Right atrium auricular region (tissue), 2 donors: ENCODE measurements at places on chromosomes 4 and X.

DNA sequence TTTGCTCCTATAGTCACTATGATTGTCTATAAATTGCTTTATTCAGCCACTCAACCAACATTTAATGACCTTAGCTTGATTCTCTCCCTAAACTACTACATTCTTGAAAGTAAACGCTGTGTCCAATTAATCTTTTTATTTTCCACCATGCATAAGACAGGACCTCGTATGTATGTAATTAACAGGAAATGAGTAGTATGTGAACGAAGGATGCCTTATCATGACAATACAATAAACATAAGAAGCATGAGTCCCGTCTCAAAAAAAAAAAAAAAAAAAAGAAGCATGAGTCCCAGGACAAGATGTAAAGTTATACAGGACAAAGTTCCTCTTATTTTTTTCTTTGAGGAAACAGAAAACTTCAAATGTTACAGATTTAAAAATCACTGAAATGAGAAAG lies 92.5 kb downstream of the PPP3CA start:
- DNase-seq, result no peak

DNA sequence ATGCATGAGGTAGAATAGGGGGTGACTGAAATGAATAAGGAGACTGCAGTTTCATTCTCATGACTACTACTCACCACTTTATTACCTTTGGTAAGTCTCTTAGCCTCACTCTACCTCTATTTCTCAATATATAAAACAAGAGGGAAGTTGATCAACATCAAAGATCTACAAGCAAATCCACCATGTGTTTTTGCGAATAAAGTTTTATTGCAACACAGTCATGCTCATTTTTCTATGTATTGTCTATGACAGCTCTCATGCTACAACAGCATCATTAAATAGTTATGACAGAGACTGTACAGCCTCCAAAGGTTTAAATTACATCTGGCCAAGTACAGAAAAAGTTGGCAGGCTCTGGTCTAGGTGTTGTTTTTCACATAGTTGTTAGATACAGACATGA lies 72.6 kb upstream of the CPEB2 start:
- DNase-seq, result no peak

GRCh38 chr4:14345356-14345775 lies 656.9 kb upstream of the CPEB2 start:
- DNase-seq, result no peak

GRCh38 chr4:169986369-169986768 lies 39.8 kb downstream of the MFAP3L start:
- DNase-seq, result no peak

DNA sequence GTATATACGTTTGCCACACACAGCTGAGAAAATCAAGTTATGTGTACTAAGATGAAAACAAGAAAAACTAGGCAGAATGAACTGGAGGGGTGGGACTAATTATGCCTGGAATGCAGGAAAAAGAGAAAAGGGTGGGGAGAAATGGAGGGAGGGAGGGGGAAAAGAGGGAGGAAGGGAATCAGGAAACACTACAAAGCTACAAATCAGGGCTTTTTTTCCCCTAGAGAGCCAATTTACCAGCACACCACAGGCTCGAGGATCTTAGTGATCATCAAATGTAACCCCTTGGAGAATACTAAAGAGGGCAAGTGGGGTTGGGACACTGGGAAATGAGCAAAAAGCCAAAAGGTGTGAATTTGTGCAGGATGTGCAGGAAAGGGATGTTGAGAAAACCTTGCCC lies 451.9 kb downstream of the SMARCA1 start:
- no peak for DNase-seq

GRCh38 chrX:30888526-30889146 lies 418 bp downstream of the TAB3 start:
- no peak for DNase-seq

DNA sequence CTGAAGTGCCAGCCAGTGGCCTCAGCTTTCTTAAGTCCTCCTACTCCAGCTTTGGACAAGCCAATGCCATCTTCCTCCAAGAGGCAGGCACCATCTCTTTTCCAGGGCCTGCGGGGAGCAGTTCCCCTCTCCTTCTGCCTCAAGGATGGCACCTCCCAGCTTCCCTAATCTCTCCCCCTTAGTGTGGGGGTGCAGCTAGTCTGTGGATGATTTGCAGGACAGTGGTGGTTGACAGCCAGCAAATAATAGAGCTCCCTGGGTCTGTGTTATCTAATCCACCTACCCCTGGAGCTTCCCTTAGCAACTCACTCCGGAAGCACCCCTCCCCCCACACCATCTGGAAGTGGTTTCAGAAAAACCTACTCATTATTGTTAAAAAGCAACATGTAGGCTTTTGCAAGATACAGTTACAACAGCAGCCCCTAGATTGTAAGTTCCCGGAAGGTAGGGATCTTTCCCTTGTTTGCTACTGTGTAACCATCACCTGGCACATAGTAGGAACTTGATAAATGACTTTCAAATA lies 247.1 kb downstream of the BCOR start:
- DNase-seq, result no peak

- DNase-seq, result no peak
These were observed at the start of gene DRD5 for GRCh38 chr4:9781343-9782135. Gene DRD5, plus strand, starts transcription at chr4:9781634. Its CDS starts 396 bp downstream, at chr4:9782030.

GRCh38 chr4:8472689-8473197 lies 32.2 kb downstream of the TRMT44 start:
- no peak for DNase-seq

- DNase-seq, result no peak
These were observed 8.9 kb downstream of the ZIC3 start for GRCh38 chrX:137574784-137575293.

- no peak for DNase-seq
These were observed 656 bp upstream of the GSPT2 start for GRCh38 chrX:51742586-51742985.

GRCh38 chr4:17448689-17449088 lies 63.2 kb downstream of the QDPR start:
- DNase-seq, result no peak

- no peak for DNase-seq
These were observed 1.1 kb upstream of the CHST7 start for GRCh38 chrX:46572340-46572936.

DNA sequence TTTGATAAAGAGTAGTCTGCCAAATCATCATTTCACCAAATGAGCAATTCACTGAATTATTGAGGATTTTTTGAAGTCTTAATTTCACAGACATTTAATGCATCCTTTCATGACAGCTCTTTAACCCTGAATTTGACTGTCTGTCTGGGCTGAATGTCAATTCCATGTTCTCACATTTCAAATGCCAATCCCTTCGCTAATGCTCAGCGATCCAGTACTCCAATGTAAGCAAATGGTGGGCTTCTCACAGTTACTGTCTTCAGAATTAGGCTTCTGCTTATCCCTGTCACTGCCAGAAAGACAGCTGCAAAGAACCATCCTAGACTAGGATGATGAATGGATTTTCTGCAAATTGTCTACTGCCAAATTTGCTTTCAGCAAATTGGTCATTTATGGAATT lies 36.2 kb upstream of the USP38 start:
- DNase-seq, result no peak

DNA sequence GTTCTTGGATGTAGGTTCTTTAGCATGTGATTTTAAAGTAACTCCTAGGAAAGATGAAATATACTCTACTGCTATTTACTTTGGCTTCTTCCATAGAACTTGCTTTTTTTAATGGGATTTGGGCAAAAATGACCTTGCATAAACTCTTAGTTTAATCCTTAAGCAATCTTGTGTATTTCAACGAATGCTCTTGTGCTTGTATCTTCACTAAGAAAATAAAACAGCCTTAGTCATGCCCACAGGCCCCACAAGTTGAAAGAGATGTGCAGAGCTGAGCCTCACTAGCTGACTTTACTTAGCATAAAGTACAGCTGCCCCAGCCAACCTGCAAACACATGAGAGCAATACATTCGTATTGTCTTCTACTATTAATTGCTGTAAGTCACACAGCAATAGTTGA lies 1609.2 kb downstream of the STIM2 start:
- DNase-seq, result no peak

DNA sequence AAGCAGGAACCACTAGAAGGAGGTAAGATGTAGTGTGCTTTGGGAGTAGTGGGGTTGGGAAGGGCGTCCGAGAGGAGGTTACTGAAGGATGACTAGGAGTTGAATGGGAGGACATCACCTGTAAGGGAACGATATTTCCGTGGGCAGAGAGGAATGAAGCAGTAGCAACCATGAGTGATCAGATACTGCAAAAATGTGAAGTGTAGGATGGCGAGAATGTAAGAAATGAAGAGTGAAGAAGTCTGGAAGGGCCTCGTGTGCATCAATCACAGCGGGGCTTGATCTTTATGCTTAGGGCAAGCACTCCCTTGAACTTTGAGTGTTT lies 594 bp downstream of the MSMO1 start:
- DNase-seq, result no peak

DNA sequence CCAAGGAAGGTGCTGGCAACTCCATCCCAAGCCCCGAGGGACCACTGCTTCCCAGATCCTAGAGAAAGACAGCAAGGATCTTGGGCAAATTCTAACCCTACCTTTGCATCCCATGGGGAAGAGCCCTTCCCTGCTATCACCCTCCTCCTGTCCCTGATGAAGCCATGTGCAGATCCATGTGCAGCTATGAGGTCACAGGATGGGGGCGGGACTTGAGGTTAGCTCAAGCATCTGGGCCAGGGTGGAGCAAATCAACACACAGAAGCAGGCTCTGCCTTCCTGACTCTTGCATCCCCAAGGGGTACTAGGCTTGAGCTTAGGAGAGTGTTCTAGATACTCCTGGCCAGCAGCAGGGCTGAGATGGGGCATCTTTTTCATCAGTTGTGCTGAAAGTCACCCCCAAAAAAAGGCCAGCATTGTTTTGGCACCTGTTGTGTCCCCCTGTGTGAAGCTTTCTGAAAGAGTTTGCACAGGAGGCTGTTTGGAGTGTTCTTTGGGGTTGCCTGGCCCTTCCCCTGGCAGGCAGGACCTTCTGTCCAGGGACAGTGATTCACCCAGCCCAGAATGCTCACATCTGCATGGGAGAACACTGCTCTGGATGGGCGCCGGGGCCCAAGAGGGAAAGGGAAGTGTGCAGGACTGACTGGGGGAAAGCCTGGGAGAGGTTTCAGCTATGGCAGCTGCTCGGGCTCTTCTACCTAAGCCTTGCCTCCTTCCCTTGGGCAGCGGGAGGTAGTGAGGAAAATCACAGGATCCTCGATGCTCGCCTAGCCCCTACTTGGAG lies 50.8 kb downstream of the PRPS1 start:
- DNase-seq, result peak; percentile 93

DNA sequence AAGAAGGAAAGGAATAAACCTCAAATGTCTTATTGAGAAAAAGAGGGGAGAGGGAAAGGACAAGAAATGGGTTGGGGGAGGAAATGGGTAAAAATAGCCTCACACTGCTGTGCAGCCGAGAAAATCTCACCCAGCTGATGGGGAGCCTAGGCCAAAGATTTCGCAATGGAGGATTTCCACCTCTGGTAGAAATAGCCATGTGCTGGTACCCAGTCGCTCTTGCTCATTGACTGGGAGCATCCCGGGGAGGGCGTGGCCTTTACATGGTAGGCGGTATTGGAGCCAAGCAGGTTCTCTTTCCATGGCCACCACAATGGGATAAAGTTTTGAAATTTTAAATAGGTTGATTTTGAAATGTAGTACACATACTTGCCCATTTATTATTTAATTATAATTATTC lies 255.1 kb upstream of the LDB2 start:
- no peak for DNase-seq

DNA sequence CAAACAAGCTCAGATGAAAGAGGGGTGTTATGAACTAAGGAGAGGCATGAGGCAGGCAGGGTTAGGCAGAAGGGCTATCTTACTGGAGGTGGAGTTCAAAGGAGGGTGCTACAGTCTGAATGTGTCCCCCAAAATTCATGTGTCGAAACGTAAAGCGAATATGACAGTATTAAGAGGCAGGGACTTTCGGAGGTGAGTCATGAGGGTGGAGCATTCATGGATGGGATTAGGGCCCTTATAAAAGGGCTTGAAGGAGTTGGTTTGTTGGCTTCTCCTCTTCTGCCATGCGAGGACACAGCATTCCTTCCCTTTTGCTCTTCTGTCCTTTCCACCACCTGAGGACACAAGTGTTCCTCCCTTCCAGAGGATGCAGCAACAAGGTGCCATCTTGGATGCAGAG lies 22.9 kb downstream of the APLN start:
- DNase-seq, result no peak

GRCh38 chr4:43369036-43369594 lies 476.6 kb downstream of the GRXCR1 start:
- no peak for DNase-seq

GRCh38 chr4:179392787-179393186 lies 1950.5 kb upstream of the AGA start:
- DNase-seq, result no peak

- DNase-seq, result no peak
These were observed 2141.7 kb upstream of the TENM3 start for GRCh38 chr4:180101348-180102083.

GRCh38 chr4:81586706-81587105 lies 115.0 kb upstream of the RASGEF1B start:
- no peak for DNase-seq

DNA sequence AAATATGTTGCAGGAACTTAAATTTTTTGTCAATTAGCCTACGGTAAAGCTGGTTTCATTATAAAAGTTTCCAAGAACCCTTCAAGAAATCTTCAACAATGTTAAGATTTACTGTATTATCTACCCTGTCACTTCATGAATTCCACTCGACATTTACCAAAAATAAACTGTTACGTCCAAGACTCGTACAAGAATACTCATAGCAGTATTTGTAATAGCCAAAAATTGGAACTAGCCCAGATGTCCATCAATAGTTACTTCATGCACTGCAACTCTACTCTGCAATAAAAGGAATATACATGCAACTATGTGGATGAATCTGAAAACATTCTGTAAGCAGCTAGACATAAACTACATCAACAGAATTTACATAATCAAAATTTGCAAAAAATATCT lies 13.4 kb downstream of the RBMX start:
- no peak for DNase-seq

DNA sequence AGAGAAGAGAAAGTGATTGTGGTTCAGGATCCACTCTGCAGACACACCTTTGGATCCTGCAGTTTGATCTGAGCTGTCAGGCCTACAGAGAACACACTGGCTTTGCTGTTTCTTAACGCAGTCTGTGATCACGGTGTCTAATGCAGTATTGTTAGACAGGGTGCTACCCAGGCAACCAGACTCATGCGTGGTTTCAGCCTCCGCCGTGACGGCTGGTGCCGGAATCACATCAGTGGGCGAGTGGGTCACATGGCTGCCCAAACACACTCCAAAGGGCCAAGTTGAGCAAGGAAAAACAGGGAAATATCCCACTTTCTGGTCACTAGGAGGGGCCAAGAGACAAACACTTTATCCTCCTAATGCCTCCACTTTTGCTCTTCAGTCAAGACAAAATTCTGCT lies 27.5 kb downstream of the CCDC149 start:
- no peak for DNase-seq

DNA sequence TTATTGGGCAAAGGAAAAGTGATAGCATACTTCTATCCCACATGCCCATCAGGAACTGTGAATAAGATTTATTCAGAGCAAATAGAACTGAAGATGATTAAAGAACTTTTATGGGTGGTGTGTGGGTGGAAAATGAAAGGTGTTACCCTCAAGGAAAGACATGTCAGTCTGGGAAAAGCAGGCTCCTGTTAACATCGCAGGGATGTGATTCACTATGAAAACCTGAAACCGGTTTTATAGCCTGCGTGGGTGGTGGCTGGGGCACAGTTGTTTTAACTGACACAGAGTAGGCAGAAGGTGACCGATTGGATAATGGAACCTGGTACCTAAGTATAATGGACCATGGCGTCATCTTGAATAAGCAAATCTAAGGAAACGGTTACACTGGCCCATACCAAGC lies 61.3 kb upstream of the CASK start:
- DNase-seq, result no peak
